ENCODE measurements at places on chromosomes 7 and 10. TPM values are rescaled to one million over a fixed set of nuclear protein-coding genes. Genes with fewer than 3 reads are reported as not detected.

GRCh38 chr7:99011706-99012404 lies 132.1 kb downstream of the SMURF1 start:
- no peak for DNase-seq

PRR15 gene
- total RNA-seq = 7.9 TPM

PTF1A gene
- not detected for total RNA-seq

DNA sequence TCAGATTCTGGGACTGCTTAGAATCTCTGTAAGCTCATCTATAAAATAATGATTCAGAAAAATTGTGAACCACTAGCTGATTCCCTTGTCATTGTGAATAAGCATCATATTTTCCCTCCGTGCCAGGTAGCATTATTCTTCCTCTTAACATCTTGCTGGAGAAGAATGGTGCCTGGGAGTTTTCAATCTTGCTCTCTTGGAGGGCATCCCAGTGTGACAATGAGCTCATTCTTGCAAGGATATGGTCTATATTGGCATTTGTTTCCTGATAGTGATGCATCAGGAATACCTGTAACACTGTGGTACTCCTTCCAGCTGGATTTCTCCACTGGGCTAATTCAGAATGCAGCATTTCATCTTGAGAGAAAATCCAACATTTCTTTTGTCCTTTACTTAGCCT lies 126.4 kb upstream of the ITGB1 start:
- no peak for DNase-seq

H2BK1 gene
- not detected for total RNA-seq

IFIT1B gene
- not detected for total RNA-seq

GRCh38 chr7:7772397-7772821 lies 54.0 kb upstream of the RPA3 start:
- DNase-seq = no peak

DNA sequence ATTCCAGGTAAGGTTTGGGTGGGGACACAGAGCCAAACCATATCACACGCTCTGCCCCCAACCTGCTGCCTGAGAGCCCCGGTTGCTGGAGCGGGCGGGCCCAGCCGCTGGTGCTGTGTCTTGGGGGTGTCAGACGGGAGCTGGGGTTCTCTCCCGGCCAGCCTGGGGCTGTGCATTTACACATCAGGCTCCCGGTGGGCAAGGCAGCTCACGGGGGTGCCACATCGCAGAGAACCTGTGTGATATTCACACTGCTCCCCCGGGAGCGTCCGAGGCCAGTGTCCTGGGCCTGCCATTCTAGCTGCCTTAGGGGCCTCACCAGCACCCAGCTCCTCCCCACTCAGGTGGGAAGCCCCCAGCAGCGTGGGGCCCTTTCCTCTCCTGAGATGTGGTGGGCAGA lies 35.6 kb upstream of the ADGRA1 start:
- DNase-seq = no peak

PRF1 gene
- total RNA-seq = not detected

All from H1 (cell line).